Aorta (tissue), 5 donors: ENCODE measurements at places on chromosomes 3 and 15. TPM values are rescaled to one million over a fixed set of nuclear protein-coding genes. Genes with fewer than 3 reads are reported as not detected.
A peak's percentile ranks its signal among the peaks of the same experiment; 100 is the strongest.

DNA sequence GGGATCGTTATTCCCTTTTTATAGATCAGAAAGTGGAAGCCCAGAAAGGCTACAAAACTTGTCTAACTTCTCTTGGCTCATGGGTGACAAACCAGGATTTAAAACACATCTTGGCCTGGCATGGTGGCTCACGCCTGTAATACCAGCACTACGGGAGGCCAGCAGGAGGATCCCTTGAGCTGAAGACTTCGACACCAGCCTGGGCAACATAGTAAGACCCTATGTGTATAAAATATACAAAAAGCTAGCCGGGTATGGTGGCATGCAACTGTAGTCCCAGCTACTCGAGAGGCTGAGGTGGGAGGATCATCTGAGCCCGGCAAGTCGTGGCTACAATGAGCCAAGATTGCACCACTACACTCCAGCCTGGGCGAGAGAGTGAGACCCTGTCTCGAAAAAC, 479.1 kb downstream of the MAGI1 start:
- no peak overlapping the region for H3K4me3 ChIP-seq
- no peaks in the 10 kb centered on the region for H3K27me3 ChIP-seq
- DNase-seq, result no peak
- H3K4me1 ChIP-seq, result peaks cover 1% of the 10 kb centered on the region
- H3K36me3 ChIP-seq, result no peaks in the 10 kb centered on the region

Gene GNB4
- 56.4 TPM for total RNA-seq

DNA sequence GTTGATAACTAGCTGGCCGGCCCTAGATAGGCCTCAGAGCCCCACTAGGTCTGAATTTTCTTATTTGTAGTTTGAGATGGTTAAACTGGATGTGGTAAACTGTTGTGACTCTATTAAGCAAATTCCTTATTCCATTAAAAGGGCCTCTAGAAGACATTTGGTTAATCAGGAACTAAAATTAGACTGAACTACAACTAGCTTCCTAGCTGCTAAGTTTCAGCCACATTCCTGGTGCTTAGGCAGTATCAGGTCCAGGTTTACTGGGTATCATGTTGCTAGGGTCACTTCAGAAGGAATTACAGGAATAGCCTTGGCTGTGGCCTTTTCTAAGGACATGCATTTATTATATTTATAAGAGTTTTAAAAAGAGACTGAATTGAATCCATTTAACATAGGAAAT, 136.3 kb downstream of the PLD1 start:
- DNase-seq, result no peak
- no peaks in the 10 kb centered on the region for H3K27me3 ChIP-seq
- H3K36me3 ChIP-seq, result no peaks in the 10 kb centered on the region
- H3K27ac ChIP-seq, result no peak overlapping the region
- no peaks in the 10 kb centered on the region for H3K4me1 ChIP-seq

Gene LOXL1
- total RNA-seq, result 115 TPM

Gene PLEKHO2
- total RNA-seq, result 50.4 TPM

Gene TMEM108
- 1.3 TPM for total RNA-seq

GRCh38 chr3:179615458-179616173, 11.0 kb downstream of the NDUFB5 start:
- H3K27me3 ChIP-seq, result no peaks in the 10 kb centered on the region
- no peak overlapping the region for H3K4me3 ChIP-seq
- DNase-seq, result no peak
- H3K27ac ChIP-seq, result no peak overlapping the region
- H3K36me3 ChIP-seq, result no peaks in the 10 kb centered on the region
- no peaks in the 10 kb centered on the region for H3K4me1 ChIP-seq

Gene RLBP1
- total RNA-seq, result not detected

DNA sequence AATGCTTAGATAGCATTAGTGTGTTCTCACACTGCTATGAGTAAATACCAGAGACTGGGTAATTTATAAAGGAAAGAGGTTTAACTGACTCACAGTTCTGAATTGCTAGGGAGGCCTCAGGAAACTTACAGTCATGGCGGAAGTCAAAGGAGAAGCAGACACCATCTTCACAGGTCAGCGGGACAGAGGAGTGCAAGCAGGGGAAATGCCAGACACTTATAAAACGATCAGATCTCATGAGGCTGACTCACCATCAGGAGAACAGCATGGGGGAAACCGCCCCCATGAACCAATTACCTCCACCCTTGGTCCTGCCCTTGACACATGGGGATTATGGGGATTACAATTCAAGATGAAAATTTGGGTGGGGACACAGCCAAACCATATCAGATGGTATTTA, 381.5 kb upstream of the DPPA4 start:
- no peaks in the 10 kb centered on the region for H3K27me3 ChIP-seq
- no peaks in the 10 kb centered on the region for H3K36me3 ChIP-seq
- DNase-seq, result no peak
- no peaks in the 10 kb centered on the region for H3K4me1 ChIP-seq
- no peak overlapping the region for H3K4me3 ChIP-seq

- H3K27ac ChIP-seq, result peak overlapping the region; percentile 63
- no peaks in the 10 kb centered on the region for H3K27me3 ChIP-seq
- peaks cover 15% of the 10 kb centered on the region for H3K4me1 ChIP-seq
- H3K4me3 ChIP-seq, result no peak overlapping the region
These were observed 121.9 kb downstream of the ATP10A start for GRCh38 chr15:25741256-25741580.

- no peaks in the 10 kb centered on the region for H3K27me3 ChIP-seq
- no peaks in the 10 kb centered on the region for H3K36me3 ChIP-seq
- DNase-seq, result no peak
- H3K4me1 ChIP-seq, result no peaks in the 10 kb centered on the region
- no peak overlapping the region for H3K4me3 ChIP-seq
- no peak overlapping the region for H3K27ac ChIP-seq
These were observed 404.1 kb downstream of the ZIC1 start for GRCh38 chr3:147813256-147813655.

DNA sequence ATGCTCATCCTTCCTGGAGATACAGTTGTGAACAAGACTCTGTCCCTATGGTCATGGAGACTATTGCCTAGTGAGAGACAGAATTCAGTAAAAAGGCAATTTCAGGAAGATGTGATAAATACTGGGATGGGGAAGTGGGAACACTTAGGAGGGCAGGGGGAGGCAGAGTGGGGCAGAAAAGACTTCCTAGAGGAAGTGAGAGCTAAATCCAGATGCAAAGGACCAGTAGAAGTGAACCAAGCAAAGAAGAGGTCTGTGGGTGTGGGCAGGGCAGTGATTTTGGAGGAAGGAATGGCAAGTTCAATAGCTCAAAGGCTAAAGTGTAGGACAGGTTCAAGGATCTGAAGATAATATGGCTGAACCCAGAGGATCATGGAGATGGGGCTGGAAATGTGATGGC, 68.9 kb downstream of the CD200R1L start:
- H3K27ac ChIP-seq, result no peak overlapping the region
- no peaks in the 10 kb centered on the region for H3K36me3 ChIP-seq
- no peak for DNase-seq
- H3K4me1 ChIP-seq, result no peaks in the 10 kb centered on the region

GRCh38 chr3:184361932-184362667, 590 bp downstream of the POLR2H start:
- H3K27me3 ChIP-seq, result no peaks in the 10 kb centered on the region
- H3K4me1 ChIP-seq, result no peaks in the 10 kb centered on the region
- no peaks in the 10 kb centered on the region for H3K36me3 ChIP-seq
- H3K27ac ChIP-seq, result peak overlapping the region; percentile 25

DNA sequence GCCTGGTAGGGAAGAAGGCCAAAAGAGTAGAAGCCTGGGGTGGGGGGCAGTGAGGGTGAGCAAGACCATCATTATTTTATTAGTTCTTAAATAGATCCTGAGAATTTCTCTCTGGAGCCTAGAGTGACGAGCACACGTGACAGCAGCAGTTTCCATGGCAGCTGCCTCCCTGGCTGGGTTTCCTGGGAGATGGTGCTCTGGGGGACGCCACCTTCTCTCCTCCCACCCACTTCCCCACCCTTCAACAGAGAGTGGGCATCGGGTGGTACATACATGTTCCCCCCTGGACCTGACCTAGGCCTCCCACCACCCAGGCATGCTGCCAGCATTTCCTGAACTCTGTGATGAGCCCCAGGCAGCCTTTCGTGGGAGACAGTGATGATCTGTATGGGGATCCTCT, 12.9 kb downstream of the CELF6 start:
- no peaks in the 10 kb centered on the region for H3K27me3 ChIP-seq
- no peaks in the 10 kb centered on the region for H3K4me1 ChIP-seq
- DNase-seq, result no peak
- H3K36me3 ChIP-seq, result no peaks in the 10 kb centered on the region

GRCh38 chr3:176352716-176353334, 844.5 kb downstream of the TBL1XR1 start:
- peaks cover 1% of the 10 kb centered on the region for H3K4me1 ChIP-seq
- no peak overlapping the region for H3K4me3 ChIP-seq
- no peaks in the 10 kb centered on the region for H3K36me3 ChIP-seq

Gene GOLGA6D
- not detected for total RNA-seq

DNA sequence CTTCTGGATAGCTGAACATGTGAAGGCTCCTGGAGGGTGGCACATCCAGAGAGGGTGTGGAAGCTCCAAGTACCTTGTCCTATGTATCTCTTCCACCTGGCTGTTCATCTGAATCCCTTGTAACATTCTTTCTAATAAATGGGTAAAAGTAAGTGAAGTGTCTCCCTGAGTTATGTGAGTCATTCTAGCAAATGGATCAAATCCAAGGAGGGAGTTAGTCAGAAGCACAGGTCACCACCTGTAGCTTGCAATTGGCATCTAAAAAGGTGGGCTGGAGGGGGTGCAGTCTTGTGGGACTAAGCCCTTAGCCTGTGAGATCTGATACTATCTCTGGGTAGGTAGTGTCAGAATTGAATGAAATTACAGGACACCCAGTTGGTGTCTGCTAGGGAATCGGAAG, 71.0 kb downstream of the WWTR1 start:
- H3K27me3 ChIP-seq, result no peaks in the 10 kb centered on the region
- H3K4me1 ChIP-seq, result peaks cover 24% of the 10 kb centered on the region
- no peak overlapping the region for H3K27ac ChIP-seq
- no peaks in the 10 kb centered on the region for H3K36me3 ChIP-seq
- DNase-seq, result no peak

Gene FAM174B
- total RNA-seq, result 16.0 TPM

DNA sequence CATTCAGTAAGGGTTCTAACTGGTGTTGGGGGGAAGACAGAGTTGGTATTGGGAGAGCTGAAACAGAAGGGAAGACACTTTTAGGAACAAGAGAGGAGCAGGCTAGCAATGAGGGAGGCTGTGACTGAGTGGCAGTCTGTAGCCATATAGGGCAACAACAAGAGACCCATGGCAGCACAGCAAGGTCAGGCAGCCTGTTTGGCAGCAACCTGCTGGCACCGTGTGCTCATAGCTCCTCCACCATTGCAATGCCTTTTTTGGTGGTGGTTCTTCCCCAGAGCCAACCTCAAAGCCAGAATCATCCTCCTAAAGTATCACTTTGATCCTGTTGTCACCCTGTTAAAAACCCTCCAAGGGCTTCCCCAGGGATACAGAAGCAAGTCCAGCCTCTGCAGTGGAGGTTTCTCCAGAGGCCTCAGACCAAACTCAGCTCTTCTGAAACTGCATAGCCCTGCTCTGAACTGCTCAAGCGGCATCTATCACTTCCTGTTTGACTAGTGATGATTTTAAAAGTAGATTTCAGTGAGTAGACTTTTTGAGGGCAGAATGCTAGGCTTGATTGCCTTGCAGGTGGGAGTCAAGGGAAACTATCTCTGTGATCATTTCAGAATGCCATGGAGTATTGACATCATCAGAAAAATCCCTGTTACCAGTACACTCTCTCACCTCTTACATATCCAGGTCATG, 176.9 kb downstream of the STAC start:
- no peaks in the 10 kb centered on the region for H3K36me3 ChIP-seq
- no peaks in the 10 kb centered on the region for H3K27me3 ChIP-seq
- H3K4me1 ChIP-seq, result peaks cover under 1% of the 10 kb centered on the region
- H3K4me3 ChIP-seq, result no peak overlapping the region

DNA sequence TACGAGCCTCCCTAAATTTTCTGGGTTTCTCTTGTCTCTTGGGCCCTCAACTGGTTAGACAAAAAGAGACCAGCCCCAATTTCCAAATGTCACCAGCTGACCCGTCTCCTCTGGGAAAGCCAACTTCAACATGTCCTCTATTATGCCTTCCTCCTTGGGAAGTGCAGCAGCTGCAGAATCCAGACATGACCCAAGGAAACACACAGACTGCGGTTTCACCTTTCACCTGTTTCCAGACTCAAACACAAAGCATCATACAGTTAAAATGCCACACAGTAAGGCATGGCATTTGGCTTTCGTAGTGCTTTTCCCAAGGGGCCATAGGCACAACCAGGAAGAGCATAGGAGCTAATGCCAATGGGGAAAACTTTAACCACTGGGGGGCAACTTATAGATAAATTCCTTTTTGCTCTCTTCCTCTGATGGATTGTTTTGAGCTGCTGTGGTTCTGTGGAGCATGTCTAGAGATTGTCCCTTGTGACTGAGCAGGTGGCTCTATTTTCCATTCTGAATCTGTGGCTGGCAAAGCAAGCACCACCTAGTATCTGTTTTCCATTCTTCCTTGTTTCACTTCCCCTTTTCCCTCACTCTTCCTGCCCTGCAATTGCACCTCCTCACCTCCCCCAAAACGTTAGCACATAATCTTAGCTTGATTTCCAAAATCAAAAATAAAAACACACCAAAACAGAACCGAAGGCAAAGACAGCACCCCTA, 49.3 kb downstream of the HHLA2 start:
- no peaks in the 10 kb centered on the region for H3K36me3 ChIP-seq
- no peaks in the 10 kb centered on the region for H3K27me3 ChIP-seq
- no peaks in the 10 kb centered on the region for H3K4me1 ChIP-seq
- DNase-seq, result no peak

DNA sequence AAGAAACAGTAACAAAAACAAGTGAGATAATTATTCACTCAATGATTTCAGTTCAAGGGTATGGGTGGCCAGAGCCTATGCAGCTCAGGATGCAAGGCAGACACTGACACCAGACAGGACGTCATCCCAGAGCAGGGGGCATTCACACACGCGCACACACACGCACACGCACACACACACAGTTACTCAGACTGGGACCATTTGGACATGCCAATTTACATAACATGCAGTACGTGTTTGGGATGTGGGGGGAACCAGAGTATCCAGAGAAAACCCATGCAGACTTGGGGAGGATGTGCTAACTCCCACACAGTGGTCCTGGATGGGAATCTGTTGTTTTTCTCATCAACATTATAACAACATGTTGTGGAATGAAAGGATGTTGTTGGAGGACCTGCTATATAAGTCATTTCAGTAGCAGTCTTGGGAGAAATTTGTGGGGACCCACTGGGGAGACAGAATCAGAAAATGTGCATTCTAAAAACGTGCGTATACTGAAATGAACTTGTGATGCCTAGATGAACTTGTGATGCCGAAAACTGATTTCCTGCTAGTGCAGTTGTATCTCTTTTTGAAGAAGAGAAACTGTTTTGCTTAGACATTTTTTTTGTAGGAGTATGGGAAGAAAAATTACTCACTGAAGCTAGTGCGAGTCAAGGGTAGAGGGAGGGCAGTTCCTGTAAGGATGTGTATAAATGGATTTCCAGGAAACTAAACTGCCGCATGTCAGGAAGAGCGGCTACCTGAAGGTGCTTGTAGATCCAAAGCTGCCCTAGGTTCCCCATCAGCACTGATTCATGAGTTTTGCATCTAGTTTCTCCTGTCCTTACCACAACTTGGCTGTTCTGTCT, 25.2 kb downstream of the CD200 start:
- peak overlapping the region; percentile 92 for H3K27ac ChIP-seq
- no peak overlapping the region for H3K4me3 ChIP-seq
- no peaks in the 10 kb centered on the region for H3K27me3 ChIP-seq
- H3K36me3 ChIP-seq, result no peaks in the 10 kb centered on the region
